ENCODE measurements at places on chromosomes 1 and 21. TPM values are rescaled to one million over a fixed set of nuclear protein-coding genes. Genes with fewer than 3 reads are reported as not detected.
A peak's percentile ranks its signal among the peaks of the same experiment; 100 is the strongest.

CCDC27 gene
- total RNA-seq = not detected

C1orf185 gene
- total RNA-seq = not detected

ZNF593OS gene
- total RNA-seq = not detected

ARTN gene
- not detected for total RNA-seq

S100A8 gene
- not detected for total RNA-seq

HAO2 gene
- total RNA-seq = not detected

DNA sequence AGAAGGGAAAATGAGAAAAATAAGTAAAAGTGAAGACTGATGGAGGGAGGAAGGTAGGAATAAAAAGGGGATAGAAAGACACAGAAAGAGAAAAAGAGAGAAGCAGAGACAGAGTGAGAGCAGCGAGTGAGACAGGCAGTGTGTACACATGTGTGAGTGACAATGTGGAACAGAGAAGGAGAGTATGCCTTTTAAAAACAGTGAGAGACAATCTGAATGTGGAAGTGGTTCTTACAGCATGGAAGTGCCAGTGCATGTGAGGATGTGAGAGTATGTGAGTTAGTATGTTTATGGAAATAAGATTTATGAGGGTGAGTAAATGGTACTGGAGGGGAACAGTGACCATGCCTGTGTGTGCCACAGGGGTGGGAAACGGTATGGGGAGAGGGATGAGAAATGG is 1.2 kb downstream of the NEGR1 start:
- no peak for DNase-seq

GRCh38 chr1:234969581-234970400 is 158.8 kb downstream of the TOMM20 start:
- DNase-seq = no peak

DNA sequence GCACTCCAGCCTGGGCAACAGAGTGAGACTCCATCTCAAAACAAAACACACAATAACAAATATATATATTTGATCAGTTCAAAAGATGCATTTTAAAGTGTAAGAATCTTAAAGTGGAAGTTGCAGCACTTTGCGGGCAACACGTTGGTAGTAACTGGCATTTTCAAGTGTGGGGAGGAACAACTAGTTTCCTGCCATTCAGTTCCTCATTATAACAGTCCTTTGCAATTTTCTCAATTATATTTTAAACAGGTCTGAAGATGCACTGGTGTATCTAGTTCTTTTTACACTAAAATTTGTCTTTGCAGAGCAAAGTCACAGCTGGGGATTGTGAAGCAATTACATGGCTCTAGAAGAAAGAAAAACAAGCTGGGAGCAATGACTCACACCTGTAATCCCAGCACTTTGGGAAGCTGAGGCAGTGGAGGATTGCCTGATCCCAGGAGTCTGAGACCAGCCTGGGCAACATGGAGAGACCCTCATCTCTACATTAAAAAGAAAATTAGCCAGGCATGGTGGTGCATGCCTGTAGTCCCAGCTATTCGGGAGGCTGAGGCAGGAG is 25.3 kb downstream of the RRAGC start:
- no peak for DNase-seq

DNA sequence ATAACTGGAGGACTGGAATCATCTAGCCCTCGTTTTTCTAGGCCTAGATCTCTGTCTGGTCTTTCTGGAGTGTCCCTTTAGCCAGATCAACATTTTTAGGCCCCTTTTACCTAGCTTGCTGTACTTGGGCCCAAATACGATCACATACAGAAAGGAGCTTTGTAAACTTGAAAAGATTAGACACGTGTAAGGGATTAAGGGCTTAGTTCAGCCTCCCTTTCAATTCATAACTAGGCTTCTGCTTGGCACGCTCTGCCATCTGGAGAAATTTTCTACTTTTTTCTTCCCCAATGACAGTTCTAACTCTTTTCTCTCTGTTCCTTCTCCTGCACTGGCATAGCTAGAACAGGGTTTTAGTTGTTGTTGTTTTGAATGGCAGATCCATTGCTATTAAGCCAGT is 153.3 kb upstream of the BEND5 start:
- DNase-seq = no peak

GRCh38 chr21:43922949-43923348 is 57.9 kb downstream of the AGPAT3 start:
- no peak for DNase-seq

DNA sequence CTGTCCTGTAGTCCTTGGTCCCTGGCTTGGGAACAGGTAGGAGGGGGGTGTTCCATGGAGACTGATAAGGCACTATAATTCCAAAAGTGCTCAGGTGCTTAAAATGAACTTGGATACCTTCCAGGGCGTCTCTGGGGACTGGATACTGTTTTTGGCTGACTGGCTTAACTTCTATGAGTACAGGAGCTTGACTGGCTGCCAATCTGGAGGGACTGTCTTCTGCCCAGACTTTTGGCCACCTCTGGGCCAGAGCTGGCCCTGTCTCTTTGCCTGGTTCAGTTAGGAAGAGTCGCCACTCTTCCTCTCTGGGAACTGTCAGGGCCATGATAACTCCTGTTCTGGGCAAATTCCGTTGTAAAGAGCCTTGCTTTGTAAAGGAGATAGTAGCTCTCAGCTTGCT is 407.0 kb downstream of the TGFB2 start:
- DNase-seq = no peak

- DNase-seq = no peak
Measured at GRCh38 chr1:205633421-205633976, 1.7 kb upstream of the ELK4 start.

- DNase-seq = no peak
Measured at GRCh38 chr1:230696722-230697437, 17.0 kb downstream of the AGT start.

DNA sequence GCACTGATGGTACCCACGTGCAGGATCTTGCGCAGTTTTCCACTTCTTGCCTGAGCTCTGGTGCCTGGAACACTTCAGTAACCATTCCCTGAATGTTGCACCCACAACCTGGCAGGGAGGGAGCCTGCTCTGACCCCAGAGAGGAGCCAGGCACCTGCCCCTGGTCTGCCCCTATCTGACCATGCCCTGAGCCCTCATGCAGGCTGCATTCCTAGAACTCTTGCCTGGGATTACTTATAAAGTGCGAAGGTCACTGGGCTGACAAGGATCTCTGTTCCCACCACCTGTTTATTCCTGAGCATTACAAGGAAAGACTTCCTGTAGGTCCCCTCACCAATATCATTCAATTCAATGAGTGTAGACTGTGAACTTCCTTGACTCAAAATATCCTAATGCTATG is 191.9 kb upstream of the FMN2 start:
- DNase-seq = no peak

DNA sequence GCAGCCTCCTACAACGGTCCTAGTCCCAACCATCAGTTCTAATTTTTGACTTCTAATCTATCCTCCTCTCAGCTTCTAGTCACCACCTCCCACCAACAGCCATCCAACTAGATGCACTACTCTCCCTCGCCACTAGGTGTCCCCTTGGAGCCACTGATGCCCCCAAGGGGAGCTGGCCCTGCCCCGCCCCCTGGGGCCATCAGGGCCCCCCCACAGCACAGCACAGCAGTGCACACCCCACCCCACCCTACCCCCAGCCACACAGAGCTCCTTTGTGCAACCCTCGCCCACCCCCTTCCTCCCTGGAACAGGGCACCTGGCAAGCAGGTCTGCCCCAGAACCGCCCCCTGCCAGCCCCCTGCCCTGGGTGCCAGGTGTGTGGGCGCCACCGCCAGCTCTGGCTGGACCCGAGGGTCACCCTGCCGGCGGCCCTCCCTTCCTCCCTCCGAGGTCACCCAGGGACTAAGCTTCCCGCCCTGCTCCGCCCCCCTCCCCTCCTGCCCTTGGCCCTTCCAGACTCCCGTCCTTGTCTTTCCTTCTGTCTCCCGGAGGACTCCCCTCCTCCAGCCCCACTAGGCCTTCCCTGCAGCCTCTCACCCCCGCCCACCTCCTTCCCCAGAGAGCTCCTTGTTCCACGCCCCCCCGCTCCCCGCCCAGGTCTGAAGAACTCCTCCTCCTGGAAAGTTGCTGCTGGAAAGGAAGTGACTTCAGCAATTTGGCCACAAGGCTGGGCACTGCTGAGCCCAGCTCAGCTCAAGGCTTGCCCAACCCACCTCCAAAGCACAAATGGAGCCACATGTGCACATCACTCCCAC is 47.0 kb downstream of the AHDC1 start:
- peak; percentile 86 for DNase-seq

DNA sequence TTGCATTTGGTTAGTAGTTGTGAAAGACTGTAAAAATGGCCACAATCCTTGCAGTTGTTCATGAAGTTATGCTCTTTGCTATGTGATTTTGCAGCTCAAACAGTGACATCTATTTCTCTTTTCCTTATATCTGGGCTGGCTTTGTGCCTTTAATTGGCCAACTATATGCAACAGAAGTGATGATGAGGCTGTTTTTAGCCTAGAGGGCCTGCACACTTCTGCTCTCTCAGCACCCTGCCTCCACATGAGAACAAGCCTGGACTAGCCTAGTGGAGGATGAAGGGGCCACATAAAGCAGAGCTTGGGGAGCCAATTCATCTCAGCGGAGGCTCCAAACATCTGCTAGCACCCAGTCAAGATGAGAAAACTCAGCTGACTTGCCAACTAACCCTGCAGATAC is 339.8 kb downstream of the OMA1 start:
- no peak for DNase-seq

- DNase-seq = no peak
Measured at GRCh38 chr1:10340930-10341590, 57.8 kb upstream of the PGD start.

- no peak for DNase-seq
Measured at GRCh38 chr1:168918860-168919741, 187.4 kb upstream of the ATP1B1 start.

Measured in activated naive CD4-positive, alpha-beta T cell treated with anti-CD3 and anti-CD28 coated beads for 36 hours (primary cell).